Heart right ventricle (tissue), 16 donors: ENCODE measurements at places on chromosomes 6 and 20.

GRCh38 chr6:154500769-154501577, 9.5 kb downstream of the CNKSR3 start:
- no peak for DNase-seq

- DNase-seq: no peak
These were observed 23.5 kb downstream of the PLEKHG1 start for GRCh38 chr6:150622941-150623874.

GRCh38 chr20:21836346-21836745, 130.9 kb downstream of the PAX1 start:
- no peak for DNase-seq

- peak; percentile 76 for DNase-seq
These were observed 60.4 kb upstream of the KLHL31 start for GRCh38 chr6:53725791-53726575.

DNA sequence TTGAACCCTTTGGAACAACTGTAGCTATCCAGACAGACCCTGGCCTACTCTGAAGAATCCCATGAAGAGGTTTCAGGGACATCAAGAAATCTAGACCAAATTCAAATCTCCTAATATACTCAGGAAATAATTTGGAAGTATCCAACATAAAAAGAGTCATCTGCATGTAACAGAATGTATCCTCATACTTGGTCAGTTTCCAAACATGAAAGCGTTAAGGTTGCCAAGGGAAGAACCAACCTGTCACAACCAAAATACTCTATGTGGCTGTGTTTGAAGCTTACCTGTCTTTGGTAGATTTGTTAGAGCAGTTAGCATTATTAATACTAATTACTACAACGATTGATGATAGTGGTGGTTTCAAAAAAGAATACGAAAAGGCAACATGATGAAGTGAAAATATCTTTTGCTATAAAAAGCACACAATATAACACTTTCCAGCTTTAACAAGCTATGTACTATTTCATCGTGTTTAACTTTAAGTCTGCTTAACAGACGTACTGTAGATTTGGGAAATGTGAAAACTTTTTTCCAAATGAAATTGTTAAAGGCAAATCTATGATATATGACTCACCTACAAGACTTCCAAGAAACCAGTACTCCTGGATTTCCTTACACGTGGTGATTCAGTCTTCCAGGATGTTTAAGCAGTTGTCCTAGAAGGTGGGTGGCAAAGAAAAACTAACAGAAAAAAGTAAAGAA, 46.6 kb upstream of the ENPP1 start:
- DNase-seq: no peak
